ENCODE measurements at places on chromosomes 2 and 18.
A peak's percentile ranks its signal among the peaks of the same experiment; 100 is the strongest.

GRCh38 chr2:229815858-229816257 lies 101.5 kb upstream of the DNER start:
- DNase-seq: no peak

DNA sequence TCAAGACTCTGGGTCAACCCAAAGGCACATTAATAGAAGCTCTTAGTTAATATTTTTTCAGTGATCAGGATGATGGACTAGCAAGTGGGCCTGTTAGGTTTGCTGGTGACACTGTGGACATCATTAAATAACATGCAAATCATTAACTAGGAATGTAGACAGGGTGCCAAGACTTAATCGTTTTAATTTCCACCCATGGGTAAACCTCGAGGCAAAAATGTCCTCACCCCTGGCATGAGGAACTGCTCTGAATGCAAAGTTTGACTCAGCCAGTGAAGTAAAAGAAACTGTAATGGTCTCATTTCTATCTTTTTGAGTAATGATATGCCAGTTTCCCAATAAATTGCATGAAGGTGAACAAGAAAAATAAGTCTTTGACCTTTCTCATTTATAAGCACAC lies 152.6 kb upstream of the MEX3C start:
- DNase-seq: no peak

DNA sequence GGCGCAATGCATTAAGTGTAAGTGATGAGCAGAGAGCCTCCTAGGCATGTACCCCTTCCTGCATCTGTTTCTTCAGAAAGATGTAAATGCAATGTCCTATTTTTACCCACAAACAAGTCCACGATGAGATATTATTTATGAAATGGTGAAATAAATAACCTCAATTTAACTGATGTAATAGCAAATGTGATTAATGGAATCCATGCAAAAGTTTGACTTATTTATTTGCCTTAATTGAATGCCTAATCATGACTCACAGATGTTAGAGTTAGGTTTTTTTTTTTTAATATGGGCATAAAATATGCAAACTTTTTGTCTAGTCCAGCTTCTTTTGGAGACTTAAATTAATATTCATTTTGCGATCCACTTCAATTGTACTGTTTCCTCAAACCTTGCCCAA lies 67.7 kb upstream of the ITGA4 start:
- DNase-seq: no peak

DNA sequence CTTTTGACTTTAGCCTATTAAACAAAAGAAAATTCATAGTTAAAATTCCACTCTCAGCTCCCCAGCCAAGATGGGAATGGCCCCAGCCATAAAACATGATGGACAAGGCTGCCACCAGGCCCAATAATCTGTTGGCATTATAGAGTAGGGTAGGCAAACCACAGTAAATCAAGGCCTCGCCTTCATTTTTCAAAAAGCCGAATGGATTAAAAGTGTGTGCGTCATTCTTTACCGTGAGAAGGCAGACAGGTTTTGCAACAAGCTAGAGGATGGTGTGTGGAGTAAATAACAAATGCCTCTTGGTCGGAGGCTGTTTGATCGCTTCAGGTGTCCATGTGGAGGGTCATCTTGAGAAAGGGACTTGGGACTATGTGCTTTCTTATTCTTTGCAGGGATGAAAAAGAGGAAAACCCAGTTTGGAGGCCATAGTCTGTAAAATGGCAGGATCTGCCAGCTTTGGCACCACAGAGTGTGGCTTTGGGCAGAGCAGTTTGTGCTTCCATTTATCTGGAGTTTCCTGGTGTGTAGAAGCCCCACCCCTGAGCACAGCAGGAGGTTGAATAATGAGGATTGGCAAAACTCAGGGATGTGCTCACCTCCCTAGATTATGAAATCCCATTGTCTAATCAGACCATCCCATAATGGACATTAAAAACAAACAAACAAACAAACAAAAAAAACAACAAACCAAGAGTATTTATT lies 57.1 kb upstream of the ITGB6 start:
- DNase-seq: no peak

DNA sequence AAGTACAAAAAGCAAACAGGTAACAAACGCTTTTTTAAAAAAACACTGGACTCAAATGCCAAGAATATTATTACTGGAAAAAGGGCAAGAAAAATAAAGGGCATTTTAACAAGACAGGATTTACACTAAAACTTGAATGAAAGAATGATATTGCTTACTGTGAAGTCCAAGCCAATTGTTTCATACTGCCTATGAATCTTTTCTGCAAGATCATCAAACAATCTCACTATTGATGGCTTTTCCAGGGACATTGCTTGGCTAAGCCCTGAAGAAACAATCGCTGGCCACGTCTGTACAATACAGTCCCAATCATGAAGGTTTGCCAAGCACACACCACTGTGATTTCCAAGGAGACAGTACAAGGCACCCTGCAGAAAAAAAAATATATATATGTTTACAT lies 41.4 kb upstream of the GPR75 start:
- no peak for DNase-seq

DNA sequence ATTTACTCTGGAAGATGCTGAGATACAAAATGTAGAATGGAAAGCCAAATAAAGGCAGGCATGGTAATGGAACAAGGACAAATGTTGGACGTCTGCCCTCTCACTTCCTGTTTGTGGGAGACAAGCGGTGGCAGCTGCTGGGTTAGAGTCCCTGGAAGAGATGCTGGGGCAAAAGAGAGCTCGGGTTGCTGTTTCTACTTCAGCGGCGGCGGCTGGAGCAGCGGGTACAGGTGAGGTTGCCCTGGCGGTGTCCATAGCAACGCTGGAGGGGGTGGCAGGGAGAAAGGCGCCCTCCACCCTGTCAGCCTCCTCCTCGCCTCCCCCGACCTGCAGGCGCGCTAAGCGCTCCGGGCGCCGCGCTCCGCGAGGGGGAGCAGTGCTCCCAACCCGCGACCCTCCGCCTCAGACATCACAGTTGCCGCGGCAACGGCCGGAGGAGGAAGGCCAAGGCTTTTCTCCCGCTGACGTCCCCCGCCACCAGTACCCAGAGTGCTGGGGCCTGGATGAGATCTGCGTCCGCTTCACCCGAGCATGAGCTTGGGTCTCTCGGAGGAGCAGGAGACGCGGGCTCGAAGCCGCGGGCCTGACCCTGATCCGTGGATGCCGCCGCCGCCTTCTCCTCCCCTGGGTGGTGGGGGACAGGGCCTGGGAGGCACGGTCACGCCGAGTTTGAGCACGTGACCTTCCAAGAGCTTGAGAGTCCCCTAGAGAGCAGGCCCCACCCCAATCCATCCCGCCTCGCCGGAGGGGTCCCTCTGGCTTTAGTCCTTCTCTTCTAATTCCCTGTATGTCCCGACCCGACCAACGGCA lies 65.6 kb downstream of the NOL4 start:
- DNase-seq: peak; percentile 82

- DNase-seq: peak; percentile 75
Observed at GRCh38 chr18:58015065-58015780, 28.8 kb upstream of the NEDD4L start.

DNA sequence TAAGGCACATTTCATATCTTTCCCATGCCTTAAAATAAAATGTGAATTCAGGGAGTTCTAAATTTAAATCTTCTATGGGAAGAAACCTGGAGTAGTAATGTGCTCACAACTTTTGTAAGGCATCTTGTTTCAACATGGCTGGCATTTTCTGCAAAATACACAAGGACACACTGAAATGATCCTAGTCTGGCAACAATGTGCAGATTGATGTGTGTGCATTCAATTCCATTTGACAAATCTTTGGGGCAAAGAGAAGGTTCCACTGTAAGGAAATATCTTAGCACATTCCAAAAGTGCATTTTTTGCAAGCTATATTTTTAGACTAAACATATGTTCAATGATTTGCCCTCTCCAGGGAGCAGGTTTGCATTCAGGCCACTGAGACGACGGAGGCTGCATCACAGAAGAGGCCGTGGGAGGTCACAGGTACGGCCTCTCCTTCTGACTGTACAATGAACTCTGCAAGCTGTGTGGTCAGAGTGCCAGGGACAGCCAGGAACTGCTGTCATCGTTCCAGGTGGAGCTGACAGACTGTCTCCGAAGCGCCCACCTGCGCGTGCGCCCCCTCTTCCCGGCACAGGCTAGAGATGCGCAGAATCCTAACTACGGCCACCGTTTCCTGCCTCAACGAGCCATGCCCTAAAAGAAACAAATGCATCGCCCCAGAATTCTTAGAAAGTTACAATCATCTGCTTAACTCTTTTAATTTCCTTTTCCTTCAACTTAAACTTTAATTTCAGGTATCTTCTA lies 149.2 kb upstream of the POU3F3 start:
- no peak for DNase-seq

- DNase-seq: no peak
Observed at GRCh38 chr2:46239847-46240181, 57.4 kb upstream of the EPAS1 start.

GRCh38 chr18:39453356-39453755 lies 1887.8 kb upstream of the CELF4 start:
- peak; percentile 9 for DNase-seq

- no peak for DNase-seq
Observed at GRCh38 chr2:202774104-202774503, 97.5 kb downstream of the ICA1L start.

GRCh38 chr18:65988972-65989371 lies 238.2 kb downstream of the CDH7 start:
- DNase-seq: no peak

GRCh38 chr2:82143343-82143742 lies 1838.8 kb upstream of the LRRTM1 start:
- no peak for DNase-seq

DNA sequence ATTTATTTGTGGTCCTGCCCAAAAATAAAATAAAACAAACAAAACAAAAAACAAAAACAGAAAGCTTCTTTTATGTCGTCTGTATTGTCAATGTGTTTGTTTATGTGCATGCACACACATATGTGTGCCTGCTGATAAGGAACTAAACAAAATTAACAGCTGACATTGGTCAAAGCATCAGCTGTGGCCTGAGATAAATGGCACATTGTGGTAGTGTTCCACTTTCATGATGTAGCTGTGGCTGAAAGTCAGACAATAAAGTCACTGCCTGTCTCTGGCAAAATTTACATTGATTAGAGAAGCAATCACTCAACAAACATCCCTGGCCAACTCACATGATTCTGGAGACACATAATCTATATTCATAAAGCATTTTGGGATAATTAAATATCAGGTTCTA lies 203.4 kb upstream of the PIK3C3 start:
- DNase-seq: no peak

DNA sequence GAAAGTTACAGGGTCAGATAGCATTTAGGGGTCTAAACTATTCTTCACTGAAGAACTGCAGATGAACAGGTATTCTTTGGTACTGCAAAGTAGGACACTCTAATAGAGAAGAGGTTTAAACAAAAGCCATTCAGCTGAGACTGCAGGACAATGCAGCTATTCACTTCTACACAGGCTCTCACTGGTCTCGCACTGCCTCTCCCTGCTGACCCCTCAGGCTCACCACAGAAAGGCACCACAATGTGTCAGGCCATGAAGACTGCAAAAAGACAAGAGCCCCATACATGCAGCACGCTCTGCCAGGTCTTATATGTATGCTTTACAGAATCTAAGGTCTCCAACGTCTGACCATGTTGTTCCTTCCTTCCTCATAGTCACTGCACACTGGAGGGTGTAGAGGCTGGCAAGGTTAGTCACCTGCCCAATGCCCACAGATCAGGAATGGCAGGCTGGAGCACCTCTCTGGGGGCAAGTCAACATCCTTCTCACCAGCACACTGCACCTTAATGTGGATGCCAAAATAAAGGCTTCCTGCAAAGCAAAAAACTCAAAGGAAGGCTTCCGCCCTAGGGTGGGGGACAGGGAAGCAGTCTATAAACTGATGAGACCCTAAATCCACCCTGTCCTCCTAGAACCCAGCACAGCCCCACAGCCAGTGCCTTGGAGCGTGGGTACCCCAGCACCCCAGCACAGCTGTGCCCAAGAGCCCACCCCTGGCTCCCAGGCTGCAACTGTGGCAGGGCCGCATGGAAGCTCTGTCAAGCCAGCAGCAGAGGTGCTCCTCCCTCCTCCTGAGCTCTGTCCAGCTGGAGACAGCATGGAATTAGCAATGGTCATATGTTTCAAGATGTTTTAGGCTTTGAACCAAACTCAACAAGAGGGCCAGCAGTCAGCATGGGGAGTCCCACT lies 10.7 kb upstream of the RNU4ATAC start:
- peak; percentile 94 for DNase-seq
